NCI-H510A (cell line): ENCODE measurements at places on chromosomes 13 and 19.
A peak's percentile ranks its signal among the peaks of the same experiment; 100 is the strongest.

- no peak for DNase-seq
Measured at GRCh38 chr13:74450964-74451363, 316.8 kb upstream of the KLF12 start.

DNA sequence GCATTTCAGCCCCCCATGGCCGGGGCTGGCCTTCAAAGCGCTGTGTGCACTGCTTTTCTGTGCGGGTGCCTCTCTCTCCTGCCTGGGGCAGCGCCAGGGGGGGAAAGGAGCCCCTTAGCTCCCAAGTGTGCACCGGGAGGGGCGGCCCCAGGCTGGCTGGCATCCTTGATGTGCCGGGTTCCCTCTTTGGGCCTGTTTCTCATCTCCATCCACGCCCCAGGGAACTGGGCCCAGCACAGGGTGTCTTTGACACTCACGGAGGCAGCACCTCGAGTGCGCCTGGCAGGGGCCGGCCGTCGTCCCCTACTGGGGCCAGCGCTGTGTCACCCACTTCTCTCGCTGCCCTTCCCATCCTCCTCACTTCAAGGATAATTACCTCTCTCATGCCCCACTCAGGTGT is 324.3 kb downstream of the TEX29 start:
- DNase-seq, result no peak

DNA sequence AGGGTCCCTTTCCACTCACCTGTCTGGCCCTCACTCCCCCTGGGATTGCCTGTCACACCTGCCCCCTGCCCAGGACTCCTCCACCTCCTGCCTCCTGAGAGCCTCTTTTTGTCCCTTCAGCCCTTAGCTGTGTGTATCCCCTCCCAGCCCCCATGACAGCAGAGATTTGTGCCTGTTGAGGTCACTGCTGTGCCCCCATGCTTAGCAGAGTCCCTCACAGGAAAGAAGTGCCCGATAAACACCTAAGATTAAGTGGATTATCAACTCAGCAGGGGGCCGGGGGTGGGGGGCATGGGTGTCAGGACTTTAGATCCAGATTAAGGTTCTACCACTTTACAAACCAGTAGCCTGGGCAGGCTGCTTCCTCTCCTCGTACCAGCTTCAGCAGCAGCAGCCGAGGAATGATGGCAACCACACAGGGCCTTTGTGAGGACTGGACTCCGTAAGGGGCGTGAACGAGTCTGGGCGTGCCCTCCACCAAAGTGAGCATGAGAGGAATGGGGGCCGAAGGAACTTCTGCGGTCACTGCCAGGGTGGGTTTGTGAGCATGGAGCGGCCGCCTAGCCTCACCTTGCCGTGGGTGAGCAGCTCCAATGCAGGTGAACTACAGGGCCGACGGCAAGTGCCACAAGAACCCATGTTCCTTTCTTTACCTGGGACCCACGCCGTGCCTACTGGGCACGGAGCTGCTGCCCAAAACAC is 36.1 kb downstream of the ZNF787 start:
- DNase-seq, result no peak

- no peak for DNase-seq
Measured at GRCh38 chr13:58300224-58300623, 668.7 kb downstream of the PCDH17 start.

DNA sequence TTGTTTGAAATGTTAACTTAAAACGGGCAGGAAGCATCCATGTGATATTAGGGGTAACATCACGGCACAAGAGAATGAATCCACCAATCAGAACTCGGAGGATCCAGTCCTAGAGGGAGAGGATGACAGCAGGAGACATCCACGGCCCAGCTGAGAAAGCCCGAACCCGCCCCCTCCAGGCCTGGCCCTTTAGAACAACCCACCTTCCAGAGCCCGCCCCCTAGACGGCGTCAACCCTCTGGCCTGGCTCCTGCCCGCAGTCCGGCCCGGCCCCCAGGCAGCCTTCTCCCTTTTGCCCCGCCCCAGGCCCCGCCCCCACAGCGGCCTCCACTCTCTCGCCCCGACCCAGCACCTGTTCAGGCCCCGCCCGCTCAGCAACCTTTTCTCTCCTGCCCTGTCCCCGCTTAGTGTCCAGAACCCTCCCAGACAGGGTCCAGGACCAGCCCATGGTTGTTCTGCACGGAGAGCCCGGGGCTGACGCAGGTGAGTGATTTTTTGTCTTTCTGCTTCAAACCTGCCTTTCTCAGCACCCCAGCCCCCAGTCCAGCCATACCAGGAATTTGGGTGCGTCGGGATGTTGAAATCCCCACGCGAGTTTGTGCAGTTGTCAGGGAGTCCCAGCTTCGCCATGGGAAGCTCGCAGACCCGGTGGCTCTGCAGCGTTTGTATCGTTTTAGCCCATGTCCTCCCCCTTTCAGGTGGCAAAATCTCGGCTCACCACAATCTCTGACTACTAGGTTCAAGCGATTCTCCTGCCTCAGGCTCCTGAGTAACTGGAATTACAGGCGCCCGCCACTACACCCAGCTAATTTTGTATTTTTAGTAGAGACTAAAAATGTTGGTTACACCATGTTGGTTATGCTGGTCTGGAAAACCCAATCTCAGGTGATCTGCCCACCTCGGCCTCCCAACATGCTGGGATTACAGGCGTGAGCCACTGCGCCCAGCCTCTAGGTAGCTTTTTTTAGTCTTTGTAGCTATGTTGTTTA is 16.1 kb downstream of the ZNF816 start:
- DNase-seq, result no peak

DNA sequence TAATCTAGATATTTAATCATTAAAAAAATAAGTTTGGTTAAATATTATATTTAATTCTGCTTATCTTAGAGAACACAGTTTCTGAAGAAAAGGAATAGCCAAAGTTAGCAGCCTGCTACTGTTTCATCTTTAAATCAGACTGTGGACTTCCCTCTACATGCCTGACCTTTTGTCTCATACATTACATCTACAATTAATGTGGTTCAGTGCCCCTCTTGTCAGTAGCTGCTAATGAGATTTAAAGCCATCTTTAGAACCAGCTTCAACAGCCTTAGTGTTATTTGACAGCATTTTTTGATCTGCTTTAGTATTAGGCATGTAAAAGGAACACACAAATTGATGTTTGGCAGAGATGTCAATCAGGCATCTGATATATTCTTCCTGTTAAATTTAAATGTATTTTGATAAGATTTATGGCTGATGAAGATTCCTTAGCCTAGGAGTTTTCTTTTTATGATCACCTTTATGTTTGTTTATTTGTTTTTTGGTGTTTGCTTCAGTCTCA is 1925.8 kb upstream of the PRR20A start:
- DNase-seq, result no peak

GRCh38 chr19:38389101-38389925 is 816 bp downstream of the SPRED3 start:
- peak; percentile 35 for DNase-seq
